ENCODE measurements at places on chromosomes 16 and 17.

DNA sequence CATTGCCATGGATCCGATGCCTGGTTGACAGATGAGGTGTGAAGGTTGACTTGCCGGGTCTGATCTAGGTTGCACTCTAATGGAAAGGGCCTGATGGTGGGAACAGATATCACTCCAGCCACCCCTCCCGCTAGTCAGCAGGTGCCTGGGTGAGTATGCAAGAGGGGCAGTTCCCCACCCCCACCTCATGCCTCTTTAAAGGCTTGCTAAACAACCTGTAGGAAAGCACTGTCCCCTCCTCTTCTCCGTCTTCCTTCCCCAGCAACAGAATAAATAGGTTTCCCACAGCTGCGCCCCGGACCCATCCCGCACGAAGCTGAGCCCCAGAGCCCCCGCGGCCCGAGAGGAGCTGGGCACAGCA lies 746 bp upstream of the TMEM132E start:
- DNase-seq: no peak

DNA sequence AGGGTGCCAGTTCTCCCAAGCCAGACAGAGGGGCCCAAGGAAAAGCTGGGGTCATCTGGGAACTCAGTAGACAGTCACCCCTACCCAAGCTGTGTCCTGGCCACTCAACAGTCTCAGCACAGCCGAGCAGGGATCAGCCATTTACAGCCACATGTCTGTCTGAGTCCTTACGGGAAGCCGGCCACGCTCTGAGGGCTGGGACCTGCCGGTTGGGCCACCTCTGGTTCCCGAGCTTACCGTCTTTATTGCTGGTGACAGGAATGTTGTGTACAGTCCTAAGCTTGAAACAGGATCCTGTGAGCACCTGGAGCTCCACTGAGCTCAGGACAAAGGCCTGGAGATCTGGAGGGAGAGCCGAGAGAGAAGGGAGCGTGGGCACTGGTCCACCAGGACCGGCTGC lies 59.8 kb downstream of the TIMM22 start:
- no peak for DNase-seq

GRCh38 chr17:74259667-74260524 lies 14.1 kb upstream of the DNAI2 start:
- no peak for DNase-seq

GRCh38 chr16:65005696-65006095 lies 116.2 kb downstream of the CDH11 start:
- DNase-seq: no peak

GRCh38 chr17:42248351-42249179 lies 27.6 kb downstream of the STAT5B start:
- peak; percentile 94 for DNase-seq

GRCh38 chr16:52066962-52067361 lies 480.0 kb downstream of the TOX3 start:
- no peak for DNase-seq
